ENCODE measurements at places on chromosomes 11 and 22. TPM values are rescaled to one million over a fixed set of nuclear protein-coding genes. Genes with fewer than 3 reads are reported as not detected.

Gene MRPL17
- 112 TPM for total RNA-seq

Gene PDE2A
- total RNA-seq = 0.50 TPM

Gene HEPACAM
- total RNA-seq = under 0.01 TPM

Gene TEF
- 15.1 TPM for total RNA-seq

Gene HORMAD2
- total RNA-seq = not detected

Gene SAC3D1
- 20.3 TPM for total RNA-seq
